Activated T-cell treated with anti-CD3 and anti-CD28 coated beads, Interleukin-2, amount 50 U/mL, for 24 hours (primary cell): ENCODE measurements at places on chromosomes 5 and 9.

DNA sequence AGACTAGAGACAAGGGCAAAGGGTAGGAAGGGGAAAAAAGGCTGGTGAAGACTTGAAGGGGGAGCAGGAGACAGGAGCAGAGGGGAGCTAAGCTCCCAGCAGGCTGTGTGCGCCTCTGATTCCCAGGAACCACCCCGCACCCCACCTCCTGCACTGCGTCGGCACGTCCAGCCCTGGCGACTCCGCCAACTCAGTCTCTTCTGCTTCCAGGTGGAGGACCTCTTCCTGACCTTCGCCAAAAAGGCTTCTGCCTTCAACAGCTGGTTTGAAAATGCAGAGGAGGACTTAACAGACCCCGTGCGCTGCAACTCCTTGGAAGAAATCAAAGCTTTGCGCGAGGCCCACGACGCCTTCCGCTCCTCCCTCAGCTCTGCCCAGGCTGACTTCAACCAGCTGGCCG is 30.5 kb downstream of the DYNC2I2 start:
- DNase-seq, result no peak

- DNase-seq, result no peak
These were observed 73.7 kb upstream of the EGFLAM start for GRCh38 chr5:38184627-38185026.

- no peak for DNase-seq
These were observed 1.8 kb downstream of the OTP start for GRCh38 chr5:77636641-77637169.

DNA sequence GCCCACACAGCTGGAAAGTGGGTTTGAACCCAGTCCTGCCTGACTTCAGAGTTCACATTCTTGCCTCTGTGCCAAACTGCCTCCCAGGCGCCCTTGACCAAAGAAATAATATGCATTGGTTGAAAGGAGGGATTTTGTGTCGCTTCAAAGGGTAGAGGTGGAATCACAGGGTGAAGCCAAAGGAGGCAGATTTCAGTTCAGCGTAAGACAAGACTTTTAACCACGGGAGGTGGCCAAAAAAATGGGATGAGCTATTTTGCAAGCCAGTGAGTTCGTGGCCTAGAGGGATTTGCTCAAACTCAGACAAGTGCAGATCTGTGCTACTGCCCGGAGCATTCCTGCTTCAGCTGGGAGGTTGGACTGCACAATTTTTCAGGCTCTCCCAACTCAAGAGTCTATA is 57.6 kb upstream of the RANBP3L start:
- DNase-seq, result no peak

DNA sequence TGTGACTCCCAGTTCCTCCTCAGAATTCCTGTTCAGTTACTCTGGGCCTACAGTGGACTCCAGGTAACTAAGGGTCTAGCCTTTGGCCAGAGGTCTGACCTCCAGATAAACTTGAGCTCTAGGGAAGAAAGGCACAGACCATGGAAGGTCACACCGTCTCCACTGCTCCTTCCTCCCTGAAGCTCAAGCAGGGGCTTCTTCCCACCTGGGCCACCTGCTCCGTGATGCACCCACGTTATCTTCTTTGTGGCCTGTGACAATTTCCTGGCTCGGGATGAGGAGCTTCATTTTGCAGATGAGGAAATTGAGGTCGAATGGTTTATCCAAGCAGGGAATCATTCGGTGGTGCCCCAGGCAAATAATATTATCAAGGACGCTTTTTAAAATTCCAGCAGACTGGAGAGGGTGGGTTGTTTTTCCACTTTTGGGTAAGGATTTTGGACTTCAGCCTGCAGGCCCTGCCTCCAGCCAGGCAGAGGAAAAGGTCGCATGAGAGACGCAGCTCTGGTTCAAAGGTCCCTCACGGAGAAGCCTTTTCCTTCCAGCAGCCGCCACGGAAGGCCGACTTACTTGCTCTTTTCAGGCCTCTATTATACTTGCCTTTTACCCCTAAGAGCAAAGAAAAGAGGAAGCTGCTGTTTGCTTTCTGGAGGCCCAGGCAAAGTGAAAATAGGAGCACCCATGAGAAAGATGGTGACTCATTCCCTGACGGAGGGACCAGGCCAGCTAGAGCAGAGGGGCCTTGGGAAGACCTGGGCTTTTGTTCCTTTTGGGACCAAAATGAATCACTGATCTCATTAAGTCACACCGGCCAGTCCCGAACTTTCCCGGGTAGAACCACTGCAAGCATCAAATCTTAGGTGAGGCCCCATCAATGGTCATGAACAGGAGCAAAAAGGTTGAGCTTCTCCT is 22.8 kb upstream of the DUSP1 start:
- no peak for DNase-seq

- no peak for DNase-seq
These were observed 161.6 kb upstream of the FBXL17 start for GRCh38 chr5:108543486-108543885.

DNA sequence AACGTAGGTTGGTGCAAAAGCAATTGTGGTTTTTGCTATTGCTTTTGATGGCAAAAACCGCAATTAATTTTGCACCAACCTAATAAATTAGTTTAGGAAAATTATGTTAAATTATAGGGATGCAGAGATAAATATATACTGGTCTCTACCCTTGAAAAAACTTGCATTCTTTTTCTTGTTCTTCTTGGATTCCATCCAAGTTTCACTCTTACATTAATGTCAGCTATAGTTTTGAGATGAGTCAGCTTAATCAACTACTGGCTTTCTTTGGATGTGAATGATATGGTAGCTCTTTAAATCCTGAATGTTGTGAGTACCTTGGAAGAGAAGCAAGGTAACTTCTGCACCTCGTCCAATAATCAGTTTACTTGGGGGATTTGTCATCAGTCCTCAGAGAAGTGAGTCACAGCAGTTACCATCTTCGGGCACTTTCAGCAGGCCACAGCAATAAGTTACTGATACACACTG is 549.0 kb upstream of the ZNF608 start:
- no peak for DNase-seq

GRCh38 chr5:112762113-112762810 is 24.6 kb downstream of the APC start:
- DNase-seq, result no peak

DNA sequence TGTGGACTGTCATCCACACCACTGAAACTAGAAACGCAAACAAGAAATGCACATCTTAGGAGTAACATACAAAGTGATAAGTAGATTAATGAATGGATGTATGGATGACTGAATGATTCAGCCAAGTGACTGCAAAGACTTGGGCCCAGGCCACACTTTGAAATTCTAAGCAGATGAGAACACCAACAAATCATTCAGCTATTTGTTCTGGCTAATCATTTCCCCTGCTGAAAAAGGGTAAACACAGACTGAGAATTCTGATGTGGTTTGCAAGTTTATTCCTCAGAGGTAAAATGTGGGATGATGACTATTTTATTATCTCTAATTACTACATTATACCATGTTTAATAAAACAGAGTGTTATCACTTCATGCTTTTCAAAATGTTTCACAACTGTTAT is 163.2 kb upstream of the ADAMTS16 start:
- no peak for DNase-seq

DNA sequence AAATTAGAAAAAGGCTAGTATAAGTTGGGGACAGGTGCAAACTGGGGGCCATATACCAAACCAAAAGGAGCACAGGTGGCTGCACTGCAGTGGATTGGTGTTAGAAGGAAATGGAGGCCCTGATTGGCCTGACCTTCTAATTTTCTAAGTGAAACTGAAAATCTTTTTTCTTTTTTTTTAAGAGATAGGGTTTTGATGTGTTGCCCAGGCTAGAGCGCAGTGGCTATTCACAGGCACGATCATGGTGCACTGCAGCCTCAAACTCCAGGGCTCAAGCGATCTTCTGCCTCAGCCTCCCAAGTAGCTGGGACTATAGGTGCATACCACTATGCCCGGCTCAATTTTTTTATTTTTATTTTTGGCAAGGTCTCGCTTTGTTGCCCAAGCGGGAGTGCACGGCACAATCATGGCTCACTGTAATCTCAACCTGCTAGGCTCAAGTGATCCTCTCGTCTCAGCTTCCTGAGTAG is 9.8 kb upstream of the CCDC69 start:
- DNase-seq, result no peak

- no peak for DNase-seq
These were observed 11.5 kb upstream of the SH3RF2 start for GRCh38 chr5:145924849-145925248.

GRCh38 chr5:178234121-178234749 is 1.6 kb upstream of the PHYKPL start:
- DNase-seq, result no peak

GRCh38 chr9:2086971-2087370 is 71.8 kb downstream of the SMARCA2 start:
- no peak for DNase-seq

DNA sequence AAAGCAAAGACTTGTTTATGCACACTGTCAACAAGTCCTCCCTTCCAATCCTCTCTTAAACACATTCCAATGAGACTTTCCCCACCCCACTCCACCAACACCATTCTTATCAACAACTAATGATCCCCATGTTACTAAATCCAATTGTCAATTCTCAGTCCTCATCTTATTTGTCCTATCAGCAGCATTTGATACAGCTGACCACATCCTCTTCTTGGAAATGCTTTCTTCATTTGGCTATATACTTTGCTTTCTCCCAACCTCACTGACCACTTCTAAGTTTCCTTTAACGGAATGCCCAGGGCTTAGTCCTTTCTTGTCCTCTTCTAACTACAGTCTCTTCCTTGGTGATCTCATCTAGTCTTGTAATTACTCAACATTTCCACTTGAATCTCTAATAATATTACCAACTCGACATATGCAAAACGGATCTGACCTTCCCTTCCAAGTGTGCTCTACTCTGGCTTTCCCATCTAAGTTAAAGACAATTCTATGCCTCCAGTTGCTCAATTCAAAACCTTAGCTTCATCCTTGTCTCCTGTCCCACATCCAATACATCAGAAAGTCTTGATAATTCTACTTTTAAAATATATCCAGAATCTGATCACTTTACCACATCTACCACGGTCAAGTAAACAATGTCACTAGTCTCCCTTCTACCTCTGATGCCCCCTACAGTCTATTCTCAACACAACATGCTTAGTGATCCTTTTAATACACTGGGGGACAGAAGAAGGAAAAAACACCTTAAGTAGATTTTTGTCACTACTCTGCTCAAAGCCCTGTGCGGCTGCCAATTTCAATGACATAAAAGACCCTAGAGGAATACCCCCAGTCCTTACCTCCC is 25.5 kb downstream of the AGTPBP1 start:
- DNase-seq, result no peak
